ENCODE measurements at places on chromosomes 2 and 18.

GRCh38 chr18:11052800-11053199 lies 96.6 kb downstream of the PIEZO2 start:
- DNase-seq, result no peak

- no peak for DNase-seq
Measured at GRCh38 chr18:50944245-50944932, 23.5 kb upstream of the ELAC1 start.

- no peak for DNase-seq
Measured at GRCh38 chr18:32219431-32220018, 29.7 kb downstream of the MEP1B start.

DNA sequence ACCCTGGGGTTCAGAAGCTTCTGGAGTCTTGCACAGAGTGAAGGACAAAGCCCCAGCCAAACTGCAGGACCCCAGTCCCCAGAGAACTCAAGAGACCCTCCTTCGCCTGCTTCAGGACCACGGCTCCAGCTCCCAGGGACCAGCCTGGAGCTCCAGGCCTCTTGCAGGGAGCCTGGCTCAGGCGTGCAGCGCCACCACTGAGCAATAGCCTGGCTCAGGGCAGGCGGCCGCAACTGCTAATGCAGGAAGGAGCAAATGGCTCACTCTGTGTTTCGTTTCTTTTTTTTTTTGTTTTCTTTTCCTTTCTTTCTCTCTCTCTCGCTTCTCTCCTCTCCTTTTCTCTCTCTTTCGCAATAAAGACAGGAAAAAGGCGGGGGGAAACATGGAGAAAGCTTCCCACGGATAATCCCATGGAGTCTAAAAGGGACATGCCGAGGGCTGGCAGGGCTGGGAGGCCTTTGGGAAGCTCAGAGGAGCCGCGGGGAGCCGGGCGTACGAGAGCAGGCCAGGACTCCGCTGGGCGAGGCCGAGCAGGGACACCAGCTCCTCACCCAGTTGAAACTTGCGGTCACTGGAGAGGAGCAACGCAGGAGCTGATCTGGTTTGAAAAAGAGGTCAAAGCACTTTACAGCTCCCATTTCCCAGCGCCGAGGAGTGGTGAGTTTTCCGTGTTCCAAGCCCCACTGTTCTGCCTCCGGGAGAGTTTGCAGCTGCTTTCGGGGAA lies 244.8 kb downstream of the TWIST2 start:
- DNase-seq, result no peak

DNA sequence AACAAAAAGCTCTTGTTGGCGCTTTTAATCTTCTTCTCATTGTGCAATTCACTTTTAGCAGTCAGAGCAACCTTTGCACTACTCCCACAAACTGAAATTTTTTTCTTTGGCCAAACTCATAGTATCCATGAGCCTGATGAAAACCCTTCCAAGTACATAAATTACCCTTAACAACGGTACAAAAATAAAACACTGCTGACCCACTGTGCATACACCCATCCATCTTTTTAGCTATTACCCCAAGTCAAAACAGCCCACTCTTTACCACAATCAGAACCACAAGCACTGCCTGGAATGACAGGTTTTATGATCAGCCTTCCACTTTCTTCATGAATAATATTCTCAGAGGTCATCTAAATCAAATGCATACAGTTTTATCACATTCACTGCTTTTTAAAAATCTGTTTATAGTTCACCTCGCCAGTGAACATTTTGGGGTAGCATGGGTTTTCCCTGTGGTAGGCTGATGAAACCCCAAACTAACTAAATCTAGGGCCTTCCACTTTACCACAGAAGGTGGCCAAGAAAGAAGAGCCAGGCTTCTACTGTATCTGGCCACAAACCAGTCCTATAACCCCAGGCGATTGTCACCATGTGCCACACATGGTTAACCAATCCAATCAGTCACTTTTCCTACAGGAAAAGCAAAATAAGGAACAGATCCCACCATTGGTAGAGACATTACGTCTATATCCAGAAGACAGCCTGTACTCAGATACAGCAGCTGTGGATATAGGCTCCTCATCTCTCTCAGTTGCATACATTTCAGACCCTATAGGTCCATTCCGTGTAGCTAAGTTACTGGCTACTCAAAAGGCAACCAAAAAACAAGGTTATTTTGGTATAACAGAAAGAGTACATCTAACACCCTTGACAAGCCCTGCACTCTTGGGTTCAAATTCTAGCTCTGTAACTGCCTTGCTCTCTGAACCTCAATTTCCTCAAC lies 171.3 kb downstream of the THADA start:
- no peak for DNase-seq
